T-helper 22 cell (primary cell): ENCODE measurements at places on chromosomes 11 and 22.

- no peak for DNase-seq
These were observed 33.1 kb downstream of the CEP295 start for GRCh38 chr11:93694557-93694956.

DNA sequence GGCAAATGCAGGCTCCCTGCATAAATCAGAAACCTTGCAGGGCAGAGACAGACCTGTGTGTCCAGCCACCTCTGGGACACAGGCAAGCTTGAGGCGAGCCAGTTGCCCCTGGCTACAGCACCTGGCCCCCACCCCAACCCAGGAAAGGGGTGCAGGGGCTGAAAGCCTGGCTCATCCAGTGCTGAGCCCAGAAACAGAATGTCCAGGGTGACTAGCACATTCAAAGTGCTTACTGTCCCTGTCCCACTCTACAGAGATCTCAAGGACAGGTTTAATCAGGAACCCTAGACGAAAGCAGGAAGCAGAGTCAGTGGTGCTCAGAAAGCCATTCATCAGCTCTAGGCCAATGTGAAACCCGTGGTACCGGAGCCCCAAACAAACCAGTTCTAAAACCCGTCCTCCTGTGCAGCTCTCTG lies 31.9 kb downstream of the PLEKHA7 start:
- no peak for DNase-seq

DNA sequence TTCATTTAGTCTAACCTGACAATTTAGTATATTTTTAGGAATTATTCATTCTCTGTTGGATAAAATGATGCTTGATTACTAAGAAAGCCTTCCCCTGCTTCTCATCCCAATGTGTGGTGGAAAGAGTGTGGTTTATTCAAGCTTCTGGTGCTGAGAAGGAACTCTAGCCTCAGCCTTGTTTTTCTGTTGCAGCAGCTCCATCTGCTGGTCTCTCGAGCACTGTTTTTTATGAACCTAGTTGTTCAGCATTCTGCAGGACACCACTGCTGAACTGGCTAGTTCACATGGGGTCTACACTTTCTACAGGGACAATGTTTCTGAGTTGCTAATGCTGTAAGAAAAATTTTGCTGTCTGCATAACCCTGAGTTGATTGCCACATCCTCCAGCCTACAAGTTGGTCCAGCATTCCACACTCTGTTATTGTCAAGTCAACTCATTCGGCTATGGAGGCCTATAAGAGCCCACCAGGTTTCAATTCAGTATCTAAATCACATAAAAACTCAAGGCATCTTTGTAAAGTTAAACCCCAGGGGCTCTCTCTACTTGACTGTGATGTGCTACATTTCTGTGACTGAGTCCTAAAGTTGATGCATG lies 14.3 kb downstream of the OR2AG2 start:
- DNase-seq: peak; percentile 20

- no peak for DNase-seq
These were observed 6.6 kb downstream of the PHLDA2 start for GRCh38 chr11:2922655-2923054.

DNA sequence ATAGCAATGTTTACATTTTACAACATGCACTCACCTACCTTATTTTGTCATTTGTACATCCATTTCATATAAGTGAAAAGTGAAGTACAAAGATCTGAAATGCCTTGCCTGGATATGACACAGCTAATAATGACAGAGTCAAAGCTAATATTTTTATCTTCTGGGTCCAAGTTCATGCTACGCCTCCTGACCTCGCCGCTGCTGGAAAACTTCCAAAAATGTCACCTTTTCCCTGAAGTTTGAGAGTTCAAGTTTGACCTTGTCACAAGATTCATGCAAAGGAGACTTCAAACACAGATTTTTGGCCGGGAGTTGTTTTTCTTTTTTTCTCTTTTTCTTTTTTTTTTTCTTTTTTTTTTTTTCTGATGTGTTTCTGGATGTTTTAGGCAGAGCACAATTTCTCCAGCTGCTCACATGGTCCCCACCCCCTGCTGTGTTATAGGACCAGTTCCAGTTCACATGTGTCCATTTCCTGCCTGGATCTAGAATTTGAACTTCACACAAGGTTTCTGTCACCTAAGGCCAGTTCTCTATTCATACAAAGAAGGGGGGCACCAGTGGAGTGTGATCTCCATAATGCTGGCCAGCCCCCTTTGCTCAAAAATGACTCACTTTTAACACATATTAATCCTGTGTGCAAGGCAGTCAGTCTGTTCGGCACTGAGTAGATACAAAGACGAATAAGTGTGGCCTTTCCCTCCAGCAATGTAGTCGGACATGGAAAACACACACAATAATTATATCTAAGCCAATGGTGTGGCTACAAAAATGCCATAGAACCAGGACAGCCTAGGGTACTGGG lies 546.8 kb downstream of the BUD13 start:
- no peak for DNase-seq

GRCh38 chr11:46508360-46508759 lies 85.5 kb downstream of the AMBRA1 start:
- DNase-seq: no peak

DNA sequence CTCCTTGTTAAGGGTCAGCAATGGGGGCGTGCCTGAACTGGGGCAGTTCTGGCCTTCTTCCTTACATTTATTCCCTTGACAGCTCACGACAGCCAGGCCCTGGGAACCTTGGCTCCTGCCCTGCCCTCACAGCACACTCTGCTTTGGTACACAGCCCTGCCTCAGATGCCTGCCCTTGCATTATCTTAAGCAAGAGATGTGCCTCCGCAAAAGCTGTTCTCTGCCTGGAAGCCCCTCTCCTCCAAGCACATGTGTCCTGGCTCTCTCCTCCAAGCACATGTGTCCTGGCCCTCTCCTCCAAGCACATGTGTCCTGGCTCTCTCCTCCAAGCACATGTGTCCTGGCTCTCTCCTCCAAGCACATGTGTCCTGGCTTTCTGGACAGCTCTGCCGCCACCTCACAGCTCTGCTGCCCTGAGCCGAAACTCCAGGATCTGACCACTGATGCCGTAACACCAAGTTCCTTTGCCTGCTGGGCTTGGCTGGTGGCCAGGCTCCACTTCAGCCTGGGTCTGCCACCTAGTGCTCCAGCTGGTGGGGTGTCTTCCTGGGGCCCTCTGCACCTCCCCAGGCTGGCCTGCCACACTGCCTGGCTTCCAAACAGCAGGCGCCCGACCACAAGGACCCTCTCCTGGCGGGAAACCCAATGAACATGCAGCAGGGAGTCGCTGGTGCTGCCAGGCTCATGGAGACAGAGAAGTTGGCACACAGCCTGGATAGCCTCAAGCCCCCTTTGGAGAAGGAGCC lies 53.0 kb downstream of the SCUBE1 start:
- no peak for DNase-seq

DNA sequence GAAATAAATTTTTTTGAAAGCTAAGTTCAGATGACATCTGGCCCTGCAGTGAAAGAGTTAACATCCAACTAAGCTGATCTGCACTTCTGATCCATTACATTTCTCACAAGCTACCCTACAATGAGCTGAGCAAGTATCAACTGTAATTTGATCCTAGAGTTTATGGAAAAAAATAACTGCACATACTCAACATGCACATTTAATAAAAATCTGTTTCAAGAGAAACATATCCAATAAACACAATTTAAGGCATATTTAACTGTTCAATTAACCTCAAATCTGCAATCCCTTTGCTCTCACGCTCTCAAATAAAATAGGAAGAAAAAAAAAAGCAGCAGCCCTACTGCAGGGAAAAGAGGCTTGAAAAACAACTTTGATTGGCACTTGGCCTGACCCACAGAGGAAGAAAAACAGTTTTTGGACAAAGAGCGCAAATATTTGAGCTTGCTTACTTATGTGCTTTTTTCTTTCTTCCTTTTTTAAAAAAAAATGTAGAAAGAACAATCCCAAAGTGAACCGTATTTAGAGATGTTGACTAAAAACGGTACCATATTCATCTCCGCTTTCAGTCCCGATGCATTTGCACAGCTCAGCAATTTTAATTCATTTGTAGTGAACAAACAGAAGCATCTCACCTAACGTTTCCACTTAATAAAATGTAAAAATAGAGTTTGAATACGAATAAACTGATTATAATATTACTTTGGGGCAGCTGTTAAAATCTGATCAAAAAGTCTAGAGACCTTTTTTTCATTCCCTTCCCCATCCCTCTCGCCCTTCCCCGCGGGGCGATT lies 1.6 kb downstream of the SESN3 start:
- no peak for DNase-seq

GRCh38 chr22:20550851-20551744 lies 43.7 kb downstream of the MED15 start:
- DNase-seq: peak; percentile 56

DNA sequence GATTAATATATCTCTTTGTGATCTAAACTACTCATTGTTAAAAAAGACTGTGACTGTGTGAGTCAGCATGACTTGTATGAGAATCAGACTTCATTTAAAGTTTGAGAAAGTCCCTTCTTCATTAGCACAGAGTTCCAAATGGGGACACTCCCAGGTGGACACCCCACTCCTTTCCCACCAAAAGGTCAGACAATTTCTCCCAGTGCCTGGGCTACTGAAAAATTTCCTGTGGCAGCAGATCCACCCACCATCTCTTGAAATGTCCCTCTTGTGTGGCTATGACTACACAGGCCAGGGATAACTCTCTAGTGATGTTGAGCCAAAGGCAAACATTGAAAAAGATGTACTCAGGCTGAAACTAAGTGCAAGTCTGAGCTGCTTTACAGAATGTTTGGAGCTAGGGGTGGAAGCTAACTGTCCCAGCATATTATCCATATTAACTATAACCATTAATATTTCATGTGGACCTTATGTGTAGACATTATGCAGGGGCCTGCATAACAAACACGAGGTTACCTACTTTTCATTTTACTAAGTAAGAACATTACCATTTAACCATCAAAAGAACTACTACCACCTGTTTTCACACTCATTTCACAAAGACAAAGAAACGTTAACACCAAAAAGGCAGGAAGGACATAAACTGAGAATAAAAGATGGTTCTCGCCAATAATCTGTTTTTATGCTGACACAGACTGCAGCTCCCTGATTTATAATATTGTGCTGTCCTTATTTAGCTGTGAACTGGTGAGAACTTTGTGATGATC lies 44.8 kb downstream of the MMP20 start:
- DNase-seq: no peak
